ENCODE measurements at places on chromosomes 6 and 20.

DNA sequence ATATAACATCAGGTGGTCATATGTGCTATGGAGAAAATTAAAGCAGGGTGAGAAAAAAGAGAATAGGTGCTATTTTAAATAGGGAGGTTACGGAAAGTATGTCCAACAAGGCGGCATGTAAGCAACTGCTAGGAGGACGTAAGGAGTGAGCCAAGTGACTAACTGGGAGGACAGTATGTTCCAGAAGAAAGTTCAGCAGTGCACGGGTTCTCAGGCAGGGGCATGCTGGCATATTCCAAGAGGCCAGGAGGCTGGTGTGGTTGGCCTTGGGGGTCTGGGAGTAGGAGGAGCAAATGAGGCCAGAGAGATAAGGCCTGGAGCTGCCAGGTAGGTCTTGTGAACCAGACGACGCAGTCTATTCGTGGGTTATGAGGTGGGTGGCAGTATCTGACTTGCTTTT is 112.4 kb downstream of the ARMC2 start:
- DNase-seq: no peak

DNA sequence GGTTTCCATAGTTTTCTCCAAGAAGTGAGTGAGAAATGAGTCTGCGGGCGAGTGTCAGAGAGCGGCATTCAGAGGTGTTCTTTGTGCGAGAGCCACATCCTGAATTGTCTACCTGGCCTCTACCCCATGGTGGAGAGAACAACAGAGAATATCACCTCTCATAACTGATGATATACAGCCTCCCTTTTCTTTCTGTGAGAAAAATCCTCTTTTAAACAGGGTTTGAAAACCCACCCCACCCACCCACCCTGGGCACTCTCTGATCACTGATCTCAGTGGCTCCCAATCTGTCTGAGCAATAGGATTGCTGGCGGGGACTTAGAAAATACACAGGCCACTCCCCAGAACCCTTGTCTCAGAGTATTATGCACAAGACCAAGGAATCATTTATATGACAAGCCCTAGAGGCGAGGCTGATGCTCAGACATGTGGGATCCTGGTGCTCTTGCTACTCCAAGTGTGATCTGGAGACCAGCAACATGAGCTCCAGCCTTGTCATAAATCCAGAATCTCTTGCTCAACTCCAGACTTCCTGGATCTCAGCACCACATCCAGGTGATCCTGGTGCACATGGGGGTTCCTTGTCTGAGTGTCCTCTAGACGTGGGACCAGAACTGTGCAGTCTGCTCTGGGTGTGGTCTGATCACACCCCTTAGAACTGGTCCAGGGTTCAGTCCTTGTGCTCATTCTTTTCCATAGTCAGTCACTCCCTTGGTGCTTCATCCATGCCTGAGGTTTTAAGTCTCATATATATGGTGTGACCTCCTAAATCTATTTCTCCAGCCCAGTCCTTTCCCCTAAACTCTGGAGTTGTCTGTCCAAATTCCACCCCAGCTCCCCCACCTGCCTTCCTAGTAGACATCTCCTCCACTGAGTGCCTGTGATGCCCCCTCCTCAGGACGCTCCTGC is 5.3 kb downstream of the HLA-B start:
- no peak for DNase-seq

- no peak for DNase-seq
Measured at GRCh38 chr20:35726842-35727711, 15.0 kb downstream of the RBM39 start.

GRCh38 chr20:36929290-36929689 is 22.2 kb downstream of the SAMHD1 start:
- no peak for DNase-seq

DNA sequence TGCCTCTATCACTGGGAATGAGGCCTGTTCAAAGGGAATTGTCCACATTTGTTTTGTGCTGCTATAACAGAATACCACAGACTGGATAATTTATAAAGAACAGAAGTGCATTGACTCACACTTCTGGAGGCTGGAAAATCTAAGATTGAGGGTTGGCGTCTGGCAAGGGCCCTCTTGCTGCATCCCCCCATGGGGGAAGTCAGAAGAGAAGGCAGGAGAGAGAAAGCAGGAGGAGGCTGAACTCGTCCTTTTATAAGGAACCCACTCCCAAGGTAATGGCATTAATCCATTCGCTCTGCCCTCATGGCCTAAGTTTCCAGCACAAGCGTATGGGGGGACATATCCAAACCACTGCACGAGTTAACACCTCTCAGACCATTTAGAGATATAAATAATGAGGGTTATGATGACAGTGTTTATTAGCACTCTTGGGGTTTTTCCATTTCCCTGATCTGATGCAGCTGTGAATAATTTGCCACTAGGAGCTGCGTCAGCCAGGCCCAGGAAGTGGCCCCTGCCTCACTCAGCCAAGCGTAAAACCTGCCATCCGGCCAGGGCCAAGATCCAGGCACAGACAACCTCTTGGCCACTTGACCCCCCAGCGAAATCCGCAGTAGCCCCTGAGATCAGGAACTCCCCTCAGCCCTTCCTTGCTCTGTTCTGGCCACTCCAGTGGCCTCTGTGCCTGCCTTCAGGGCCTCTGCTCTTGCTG is 14.2 kb upstream of the SLCO4A1 start:
- DNase-seq: no peak

GRCh38 chr6:51949526-51949925 is 137.9 kb downstream of the PKHD1 start:
- no peak for DNase-seq

GRCh38 chr6:71289039-71289801 is 609 bp downstream of the OGFRL1 start:
- peak; percentile 20 for DNase-seq

GRCh38 chr20:2706688-2707352 is 14.2 kb downstream of the EBF4 start:
- DNase-seq: no peak

GRCh38 chr6:31681135-31681671 is 336 bp upstream of the LY6G5C start:
- no peak for DNase-seq

- DNase-seq: no peak
Measured at GRCh38 chr6:141260627-141261015, 872.1 kb upstream of the GJE1 start.

GRCh38 chr6:56517155-56517745 is 125.4 kb downstream of the DST start:
- no peak for DNase-seq

- DNase-seq: no peak
Measured at GRCh38 chr20:41444821-41445220, 78.2 kb upstream of the EMILIN3 start.

GRCh38 chr6:2979819-2980464 is 8.6 kb upstream of the SERPINB6 start:
- DNase-seq: no peak

- DNase-seq: no peak
Measured at GRCh38 chr6:157030755-157031154, 253.6 kb downstream of the ARID1B start.

GRCh38 chr20:9270831-9271230 is 201.9 kb downstream of the PLCB4 start:
- DNase-seq: no peak

DNA sequence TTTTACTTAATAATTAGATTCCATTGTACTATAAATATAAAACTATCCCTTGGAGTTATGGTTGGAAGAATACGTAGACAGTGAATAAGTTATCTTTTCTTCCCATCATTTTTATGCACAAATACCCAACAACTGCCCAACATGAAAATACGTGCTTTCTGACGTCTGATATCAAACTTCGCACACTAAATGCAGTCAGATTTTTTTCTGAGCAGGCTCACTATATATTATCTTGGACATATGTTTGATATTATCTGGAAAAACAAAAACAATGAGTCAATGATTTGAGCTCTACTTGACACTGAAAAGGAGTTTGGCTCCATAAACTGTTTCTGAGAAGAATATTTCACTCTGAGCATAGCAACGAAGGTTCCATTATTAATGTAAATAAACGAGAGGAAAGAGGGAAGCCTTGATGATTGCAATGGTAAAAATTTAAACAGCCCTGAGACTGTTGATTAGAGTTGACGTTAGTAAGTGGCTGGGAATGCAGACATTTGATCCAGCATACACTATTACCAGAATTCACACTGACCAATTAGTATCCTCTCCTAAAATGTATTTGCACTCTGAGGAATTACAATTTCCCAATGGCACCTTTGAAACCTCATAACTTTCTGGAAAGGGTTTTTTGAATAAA is 1090.0 kb downstream of the EPHA7 start:
- DNase-seq: no peak

GRCh38 chr6:18446771-18447170 is 59.6 kb downstream of the RNF144B start:
- DNase-seq: no peak
